ENCODE measurements at places on chromosomes 1 and 21.

DNA sequence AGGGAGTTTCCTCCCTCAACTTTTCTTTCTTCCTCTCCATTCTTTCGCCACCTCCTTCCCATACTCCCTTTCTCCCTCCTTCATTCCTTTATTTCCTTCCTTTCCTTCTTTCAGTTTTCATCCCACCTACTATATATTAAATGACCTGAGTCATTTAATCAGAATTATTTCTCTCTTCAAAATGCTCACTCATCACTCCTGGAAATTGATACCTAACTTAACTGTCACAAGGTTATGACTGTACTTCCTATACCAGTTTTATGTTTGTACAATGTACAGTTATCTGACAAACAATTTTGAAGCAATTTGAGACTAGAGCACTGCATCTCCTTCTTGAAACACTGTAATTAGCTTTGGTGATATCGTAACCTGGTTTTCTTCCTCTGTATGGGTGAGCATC, 41.4 kb downstream of the NEXN start:
- DNase-seq, result no peak

GRCh38 chr1:169904834-169905233, 11.1 kb upstream of the SCYL3 start:
- no peak for DNase-seq

DNA sequence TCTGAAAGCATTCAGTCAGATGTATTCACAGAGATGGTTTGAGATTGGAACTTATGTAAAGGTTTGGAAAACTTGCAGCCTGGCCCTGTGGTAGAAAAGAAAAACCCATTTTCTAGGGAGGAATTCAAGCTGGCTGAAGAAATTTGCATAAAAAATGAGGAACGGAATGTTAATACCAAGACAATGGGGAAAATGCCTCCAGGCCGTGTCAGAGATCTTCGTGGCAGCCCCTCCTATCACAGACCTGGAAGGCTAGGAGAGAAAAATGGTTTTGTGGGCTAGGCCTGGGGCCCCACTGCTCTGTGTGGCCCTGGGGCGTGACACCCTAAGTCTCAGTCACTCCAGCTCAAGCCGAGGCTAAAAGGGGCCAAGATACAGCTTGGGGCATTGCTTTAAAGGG, 26.7 kb downstream of the NME7 start:
- DNase-seq, result no peak

- DNase-seq, result no peak
Observed at GRCh38 chr1:205672395-205672889, 7.9 kb downstream of the SLC45A3 start.

DNA sequence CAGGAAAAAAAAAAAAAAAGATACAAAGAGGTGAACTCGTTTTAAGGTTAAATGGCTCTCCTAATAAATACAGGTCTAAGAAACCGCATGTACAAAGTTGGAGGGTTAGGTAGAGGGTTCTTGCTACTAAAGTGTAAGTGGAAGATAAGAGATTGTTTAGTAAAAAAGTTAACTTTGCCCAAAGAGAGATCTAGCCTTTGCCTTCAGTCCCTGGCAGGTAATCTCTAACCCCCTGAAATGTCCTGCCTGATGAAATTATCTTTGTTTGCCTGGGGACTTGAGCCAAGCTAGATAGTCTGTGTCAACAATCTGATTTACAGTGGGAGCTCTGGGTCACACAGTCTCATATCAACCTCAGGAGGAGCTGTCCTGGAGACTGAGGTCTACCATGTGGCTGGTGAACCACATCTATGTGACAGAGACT, 57.6 kb downstream of the TRIM33 start:
- DNase-seq, result no peak

- no peak for DNase-seq
Observed at GRCh38 chr1:46528297-46528955, 23.0 kb downstream of the KNCN start.

DNA sequence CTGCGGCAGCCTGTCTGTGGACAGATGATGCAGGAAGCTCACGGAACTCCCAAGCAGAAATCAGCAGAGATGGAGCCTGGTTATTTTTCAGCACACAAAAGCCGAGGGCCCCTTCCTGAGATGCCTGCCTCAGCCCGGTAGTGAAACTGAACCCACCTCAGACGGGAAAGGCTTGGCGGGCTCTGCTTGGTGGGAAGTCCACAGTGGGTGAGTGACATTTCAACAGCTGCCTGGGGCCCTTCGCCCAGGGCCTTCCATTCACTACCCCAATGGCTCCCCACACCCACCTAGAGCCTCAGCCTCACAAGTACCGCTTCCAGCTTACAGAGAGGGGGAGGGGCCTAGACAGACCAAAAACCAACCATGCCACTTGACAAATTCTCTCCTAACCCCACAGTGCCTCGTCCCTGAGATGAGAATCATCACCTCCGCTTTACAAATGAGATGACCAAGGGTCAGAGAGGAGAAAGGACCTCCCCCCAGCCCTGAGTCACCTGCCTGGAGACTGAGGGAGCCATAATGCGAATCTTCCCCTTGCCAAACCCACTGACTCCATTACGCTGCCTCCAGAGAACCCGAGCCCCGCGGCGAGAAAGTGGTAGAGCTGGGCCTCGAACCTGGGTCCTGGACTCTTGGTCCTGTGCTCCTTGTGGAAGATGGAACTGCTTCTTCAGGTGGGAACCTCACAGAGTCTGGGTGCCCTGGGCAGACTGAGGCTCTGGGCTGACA, 3.4 kb upstream of the ECE1 start:
- DNase-seq, result peak; percentile 57

- no peak for DNase-seq
Observed at GRCh38 chr1:189927641-189928040, 550.0 kb downstream of the BRINP3 start.

GRCh38 chr1:195899762-195900352, 708.4 kb downstream of the KCNT2 start:
- DNase-seq, result no peak

DNA sequence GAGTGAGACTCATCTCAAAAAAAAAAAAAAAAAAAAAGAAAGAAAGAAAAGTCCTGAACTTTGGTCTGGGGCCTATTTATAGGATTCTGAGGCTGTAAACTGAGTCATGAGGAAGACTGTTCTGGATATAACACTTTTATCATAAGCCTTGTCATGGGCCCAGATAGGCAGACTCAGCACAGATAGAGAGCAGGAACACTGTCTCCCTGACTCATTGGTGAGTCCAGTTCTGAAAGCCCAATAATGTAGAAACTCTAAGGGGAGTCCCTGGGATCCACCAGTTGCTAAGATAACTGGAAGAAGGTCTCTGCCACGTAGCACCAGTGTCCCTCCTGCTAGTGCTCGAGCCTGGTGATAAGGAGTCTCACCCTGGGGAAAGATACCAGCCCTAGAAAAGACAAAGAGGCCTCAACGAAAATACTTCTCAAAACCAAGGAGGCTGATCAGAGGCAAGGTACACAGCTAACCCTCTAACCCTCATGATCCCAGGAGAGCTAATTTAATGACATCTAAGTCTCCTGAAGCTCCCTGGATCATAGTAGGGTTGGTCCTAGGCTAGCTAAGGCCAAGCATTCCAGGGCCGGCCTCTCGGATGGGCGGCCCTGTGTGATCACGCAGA, 43.5 kb downstream of the LPAR3 start:
- no peak for DNase-seq

DNA sequence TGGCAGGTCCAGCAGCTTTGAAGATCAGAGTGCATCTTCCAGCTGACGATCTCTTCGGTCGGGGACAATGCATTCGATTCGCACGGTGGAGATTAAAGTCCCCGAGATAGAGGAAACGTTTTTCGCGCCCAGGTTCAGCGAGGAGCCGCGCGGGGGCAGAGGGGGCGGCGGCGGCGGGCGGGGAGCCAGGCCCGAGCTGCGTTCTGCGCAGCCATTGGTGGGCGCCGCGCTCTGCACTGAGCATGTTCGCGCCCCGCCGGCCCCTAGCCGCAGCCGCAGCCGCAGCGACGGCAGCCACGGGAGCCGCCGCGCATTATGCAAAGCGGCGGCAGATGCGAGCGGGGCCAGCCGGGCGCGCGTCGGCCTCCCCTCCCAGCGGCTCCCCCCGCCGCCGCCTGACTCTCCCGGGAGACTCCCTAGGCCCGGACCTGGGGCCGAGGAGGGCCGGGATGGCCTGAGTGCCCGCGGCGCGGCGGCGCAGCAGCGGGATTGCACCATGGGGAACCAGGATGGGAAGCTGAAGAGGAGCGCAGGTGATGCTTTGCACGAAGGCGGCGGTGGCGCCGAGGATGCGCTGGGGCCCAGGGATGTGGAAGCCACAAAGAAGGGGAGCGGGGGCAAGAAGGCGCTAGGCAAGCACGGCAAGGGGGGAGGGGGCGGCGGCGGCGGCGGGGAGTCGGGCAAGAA, at the start of gene FMN2:
TSS of gene FMN2 (plus strand) at position 270 of the 687 bp plus-strand sequence. CDS start at position 497, 227 bp downstream.
- DNase-seq, result no peak

- DNase-seq, result no peak
Observed at GRCh38 chr21:45110873-45111624, 36.7 kb downstream of the ADARB1 start.

Data from stimulated activated effector memory CD8-positive, alpha-beta T cell treated with anti-CD3 and anti-CD28 coated beads, Interleukin-12 subunit alpha, Interleukin-12 subunit beta, amount 100 ng/mL, for 72 hours (primary cell).